ENCODE measurements at places on chromosomes 5 and 9.

GRCh38 chr9:94645901-94646300 is 6.6 kb upstream of the FBP1 start:
- no peak for DNase-seq

- peak; percentile 70 for DNase-seq
These were observed 753 bp downstream of the FANCC start for GRCh38 chr9:95316794-95317118.

GRCh38 chr5:102875721-102876123 is 120.6 kb downstream of the PAM start:
- no peak for DNase-seq

DNA sequence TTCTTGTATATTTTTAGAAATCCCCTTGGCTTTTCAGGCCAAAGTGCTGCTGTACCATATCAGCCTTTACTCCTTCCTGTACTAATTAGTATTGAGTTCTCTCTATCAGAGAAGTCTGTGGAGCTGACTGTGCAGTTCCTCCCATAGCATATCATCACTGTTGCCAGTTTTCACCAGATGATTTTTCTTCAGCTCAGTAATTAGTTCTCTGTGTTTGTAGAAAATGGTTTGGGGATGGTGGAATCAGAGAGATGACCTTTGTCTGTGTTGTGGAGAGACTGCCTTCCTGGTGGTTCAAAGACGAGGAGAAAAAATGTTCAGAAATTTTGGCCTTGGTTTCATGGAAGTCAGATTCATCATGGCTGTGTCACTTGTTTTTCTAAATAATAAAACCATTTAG is 227.5 kb upstream of the ACTBL2 start:
- DNase-seq = no peak

Measured in NCI-H1930 (cell line).